ENCODE measurements at places on chromosomes 13 and 19. TPM values are rescaled to one million over a fixed set of nuclear protein-coding genes. Genes with fewer than 3 reads are reported as not detected.

ZNF865 gene
- 2.0 TPM for total RNA-seq

KLF1 gene
- not detected for total RNA-seq

ZNF628 gene
- 2.5 TPM for total RNA-seq

NECTIN2 gene
- total RNA-seq = 141 TPM

IRGC gene
- not detected for total RNA-seq

CEACAM1 gene
- total RNA-seq = 6.2 TPM

FCER2 gene
- not detected for total RNA-seq

ZNF112 gene
- 6.2 TPM for total RNA-seq

GARIN5A gene
- not detected for total RNA-seq

FXYD3 gene
- total RNA-seq = not detected

SRRM5 gene
- total RNA-seq = 0.10 TPM

FFAR2 gene
- not detected for total RNA-seq

ADGRE2 gene
- not detected for total RNA-seq

MEX3D gene
- 152 TPM for total RNA-seq

C19orf12 gene
- total RNA-seq = 28.8 TPM

Data from vein endothelial cell (primary cell).